OCI-M1 (cell line): ENCODE measurements at places on chromosomes 7 and 10.
A peak's percentile ranks its signal among the peaks of the same experiment; 100 is the strongest.

DNA sequence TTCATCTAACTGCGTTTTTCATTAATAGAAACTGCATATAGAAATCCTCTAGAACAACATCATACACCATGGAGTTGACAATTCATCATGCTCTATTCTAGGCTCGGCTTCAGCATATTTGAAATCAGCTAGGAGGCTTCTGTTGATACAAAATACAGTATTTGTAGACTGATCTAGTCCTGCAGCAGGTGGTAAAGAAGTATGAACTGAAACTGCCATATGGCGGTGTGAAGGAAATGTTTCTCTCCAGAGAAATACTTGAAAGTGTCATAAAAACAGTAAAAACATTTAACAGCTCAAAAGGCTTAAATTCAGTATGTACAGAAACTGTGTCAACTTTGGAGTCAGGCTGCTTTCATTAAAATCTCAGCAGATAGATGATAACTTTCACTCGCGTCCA is 32.0 kb upstream of the MYO3A start:
- no peak for DNase-seq

DNA sequence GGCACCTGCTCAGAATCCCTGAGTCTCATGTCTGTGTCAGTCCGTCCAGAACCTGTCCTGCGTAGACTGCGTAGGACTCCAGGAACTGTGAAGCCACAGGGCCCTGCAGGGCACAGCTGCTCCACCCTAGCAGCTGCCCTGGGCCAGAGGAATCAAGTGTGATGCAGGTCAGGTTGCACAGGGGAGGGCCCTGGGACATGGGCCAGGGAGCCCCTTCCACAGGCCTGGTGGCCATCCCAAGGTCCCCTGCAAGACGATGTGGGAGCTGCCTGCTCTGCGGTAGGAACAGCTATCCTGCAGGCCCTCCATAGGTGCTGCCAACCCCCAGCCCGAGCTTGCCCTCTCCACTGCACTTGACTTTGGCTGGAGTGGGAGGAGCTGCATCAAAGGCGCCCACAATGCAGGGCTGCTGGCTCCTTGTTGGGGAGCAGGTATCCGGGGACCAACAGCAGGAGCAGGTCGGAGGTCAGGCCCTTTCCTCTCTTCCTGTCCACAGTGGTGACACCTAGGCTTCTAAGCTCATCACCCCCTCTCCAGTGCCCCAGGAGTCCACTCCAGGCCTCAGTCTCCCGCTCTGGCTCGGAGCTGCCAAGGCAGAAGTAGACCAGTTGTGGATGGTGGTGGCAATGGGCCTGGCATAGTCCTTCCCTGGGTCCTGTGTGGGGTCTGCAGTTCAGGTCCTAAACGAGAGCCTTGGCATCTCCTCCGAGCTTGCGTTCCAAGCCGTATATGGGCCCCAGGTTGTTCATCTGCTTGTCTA is 149.1 kb downstream of the MAPK8 start:
- no peak for DNase-seq

DNA sequence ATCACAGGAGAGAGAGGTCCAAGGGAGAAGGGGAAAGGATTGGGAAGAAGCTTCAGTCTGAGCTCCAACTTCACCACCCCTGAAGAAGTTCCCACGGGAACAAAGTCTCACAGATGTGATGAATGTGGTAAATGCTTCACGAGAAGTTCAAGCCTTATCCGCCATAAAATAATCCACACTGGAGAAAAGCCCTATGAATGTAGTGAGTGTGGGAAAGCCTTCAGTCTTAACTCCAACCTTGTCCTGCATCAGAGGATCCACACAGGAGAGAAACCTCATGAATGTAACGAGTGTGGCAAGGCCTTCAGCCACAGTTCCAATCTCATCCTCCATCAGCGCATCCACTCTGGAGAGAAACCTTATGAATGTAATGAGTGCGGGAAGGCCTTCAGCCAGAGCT is 16.0 kb upstream of the ZSCAN21 start:
- DNase-seq: no peak

DNA sequence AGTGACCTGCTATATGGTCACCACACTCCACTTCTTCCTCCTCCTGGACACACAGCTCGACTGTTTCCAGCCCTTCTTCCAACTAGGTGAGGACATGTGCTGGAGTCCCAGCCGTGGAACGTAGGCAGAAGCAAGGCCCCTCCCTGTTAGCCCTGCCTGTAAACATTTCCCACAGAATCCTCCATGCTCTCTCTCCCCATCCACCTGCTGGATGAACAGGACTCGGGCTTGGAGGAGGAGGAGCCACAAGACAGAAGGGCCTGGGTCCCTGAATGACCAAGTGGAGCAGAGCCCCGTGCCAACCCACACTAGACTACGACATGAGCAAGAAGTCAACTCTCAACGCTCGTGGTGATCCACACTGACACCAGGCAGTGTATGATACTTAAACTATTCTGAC is 9.9 kb downstream of the CNPY1 start:
- DNase-seq: no peak

GRCh38 chr10:85490431-85490830 is 876.2 kb downstream of the GRID1 start:
- no peak for DNase-seq

DNA sequence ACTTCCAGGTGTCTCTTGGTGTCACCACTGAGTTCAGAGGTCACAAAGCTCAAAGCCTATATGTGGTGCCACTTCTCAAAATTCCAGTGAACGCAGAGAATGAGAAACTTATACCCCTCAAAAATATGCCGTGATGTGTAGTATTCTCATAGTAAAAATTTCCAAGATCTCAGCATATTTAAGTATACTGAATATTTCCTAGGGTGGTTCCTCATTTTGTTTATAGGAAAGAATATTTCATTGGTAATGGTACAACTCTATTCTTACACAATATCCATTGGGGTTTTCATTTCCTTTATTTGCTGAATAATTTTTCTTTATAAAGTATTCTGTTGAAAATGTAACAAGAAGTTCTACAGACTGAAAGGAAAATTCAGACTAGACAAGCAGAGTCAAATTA is 58.9 kb upstream of the ADO start:
- no peak for DNase-seq

DNA sequence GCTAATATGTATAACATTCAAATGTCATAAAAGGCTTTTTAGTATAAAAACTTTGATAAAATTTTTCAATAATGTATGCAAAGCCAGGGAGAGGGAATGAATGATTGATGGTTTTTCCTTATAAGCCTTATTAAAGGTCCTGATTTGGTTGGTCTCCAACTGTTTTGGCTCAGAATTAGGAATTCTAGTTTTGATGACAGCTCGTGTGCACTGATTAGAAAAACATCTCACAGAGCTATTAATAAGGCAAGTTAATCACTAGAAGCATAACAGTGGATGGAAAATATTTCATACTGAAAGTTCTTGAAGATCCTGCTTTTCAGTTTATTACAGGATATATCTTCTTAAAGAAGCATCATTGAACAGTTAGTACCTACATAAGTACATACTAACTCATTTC is 114.9 kb upstream of the NOBOX start:
- DNase-seq: no peak

- no peak for DNase-seq
Measured at GRCh38 chr10:9189448-9189847, 1135.0 kb downstream of the GATA3 start.

- DNase-seq: no peak
Measured at GRCh38 chr10:58637352-58637751, 124.7 kb downstream of the BICC1 start.

DNA sequence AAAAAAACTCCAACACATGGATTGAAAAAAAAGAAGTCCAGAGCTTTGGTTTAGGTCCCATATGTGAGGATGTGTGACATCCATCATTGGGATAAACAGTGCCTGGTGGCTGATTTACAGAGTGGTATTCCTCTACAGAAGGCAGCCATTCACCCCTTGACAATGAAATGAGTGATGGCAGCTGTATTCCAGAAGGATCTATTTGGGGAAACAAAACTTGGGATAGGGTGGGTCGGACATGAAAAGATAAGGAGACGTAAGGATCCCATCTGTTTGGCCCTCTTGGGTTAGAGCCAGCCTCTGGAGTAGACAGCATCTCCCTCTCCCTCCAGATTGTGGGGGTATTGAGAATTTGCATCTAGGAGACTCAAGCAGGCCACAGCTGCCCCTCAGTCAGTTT is 15.2 kb upstream of the CREB5 start:
- no peak for DNase-seq

GRCh38 chr10:131196176-131196885 is 115.2 kb downstream of the TCERG1L start:
- no peak for DNase-seq

GRCh38 chr7:113176836-113177235 is 58.5 kb upstream of the SMIM30 start:
- DNase-seq: no peak

GRCh38 chr10:1119501-1119900 is 63.3 kb downstream of the WDR37 start:
- DNase-seq: no peak

- no peak for DNase-seq
Measured at GRCh38 chr10:72292223-72292691, 18.5 kb downstream of the DDIT4 start.

DNA sequence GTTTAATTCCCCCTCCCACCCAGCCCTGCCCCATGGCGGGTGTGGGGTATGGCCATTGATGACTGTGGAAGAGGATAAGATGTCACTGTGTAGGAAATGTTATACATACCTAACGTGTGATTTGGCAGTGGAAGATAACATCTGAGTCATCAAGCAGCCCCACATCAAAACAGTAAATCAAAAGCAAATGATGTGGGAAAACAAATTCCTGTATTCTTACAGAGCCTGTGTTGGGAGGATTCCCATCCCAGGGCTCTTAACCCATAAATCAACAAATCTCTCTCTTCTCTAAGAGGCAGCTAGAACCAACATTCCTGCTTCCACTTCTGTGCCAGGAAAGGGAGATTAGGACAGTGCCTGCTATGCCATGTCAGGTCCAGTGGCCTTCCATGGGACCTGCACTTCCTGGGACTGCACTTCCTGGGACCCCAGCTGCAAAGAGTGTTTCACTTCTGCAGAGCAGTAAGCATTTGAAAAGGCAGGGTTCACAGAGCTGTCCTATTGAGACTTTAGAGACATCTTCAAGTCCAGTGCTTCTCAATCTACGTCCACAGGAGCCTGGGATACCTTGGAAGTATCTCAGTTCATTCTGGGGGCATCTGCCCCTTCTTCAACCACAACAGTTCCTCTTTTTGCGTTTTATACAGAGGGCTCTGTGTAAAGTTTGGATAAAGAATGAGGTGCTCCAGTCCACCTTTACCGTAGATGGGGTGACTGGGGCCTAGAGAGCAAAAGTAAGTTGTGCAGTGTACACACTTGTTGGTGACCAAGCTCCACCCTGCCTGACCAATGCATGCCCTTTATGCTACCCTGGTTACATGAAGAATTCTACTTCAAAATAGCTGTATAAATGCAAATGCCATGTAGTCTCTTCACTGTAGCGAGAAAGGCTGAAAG is 45.7 kb downstream of the ATXN7L1 start:
- no peak for DNase-seq

DNA sequence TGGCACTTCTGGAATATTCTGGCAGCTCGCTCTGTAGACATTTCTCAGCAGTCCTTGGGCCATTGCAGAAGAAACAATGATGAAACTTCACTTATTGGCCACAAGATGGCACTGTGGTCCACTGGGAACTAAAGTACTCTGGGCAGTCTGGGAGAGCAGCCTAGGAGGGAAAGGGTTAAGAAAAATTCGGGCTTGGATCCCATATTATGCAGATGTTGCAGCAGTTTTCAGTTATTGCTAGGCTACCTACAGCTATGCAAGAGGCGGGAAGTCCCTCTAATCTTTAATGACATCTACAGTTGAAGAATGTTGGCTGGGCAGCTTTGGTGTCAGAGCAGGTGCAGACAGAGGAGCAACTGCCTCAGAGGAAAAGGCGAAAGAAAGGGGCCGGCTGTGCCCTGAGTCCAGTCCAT is 201.7 kb upstream of the PRSS58 start:
- DNase-seq: peak; percentile 66

DNA sequence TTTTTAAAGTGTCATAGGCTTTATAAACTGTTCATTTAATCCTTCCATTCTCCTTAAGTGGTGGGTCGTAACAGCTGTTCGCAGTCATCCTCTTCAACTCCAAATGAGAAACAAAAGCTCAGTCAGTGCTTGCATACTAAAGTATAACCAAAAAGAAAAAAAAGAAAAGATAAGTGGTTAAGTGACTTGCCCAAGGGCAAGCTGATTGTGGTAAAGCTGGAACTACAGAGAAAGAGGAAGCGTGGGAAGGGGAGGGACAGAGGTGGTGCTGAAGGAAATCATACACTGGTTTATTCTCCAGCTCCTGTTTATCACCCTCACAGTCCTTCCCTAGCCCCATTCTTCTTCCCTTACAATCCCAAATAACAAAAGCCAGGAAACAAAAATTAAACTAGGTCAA is 29.6 kb downstream of the IDE start:
- DNase-seq: peak; percentile 94

- DNase-seq: no peak
Measured at GRCh38 chr10:129970465-129971364, 6.6 kb upstream of the EBF3 start.

DNA sequence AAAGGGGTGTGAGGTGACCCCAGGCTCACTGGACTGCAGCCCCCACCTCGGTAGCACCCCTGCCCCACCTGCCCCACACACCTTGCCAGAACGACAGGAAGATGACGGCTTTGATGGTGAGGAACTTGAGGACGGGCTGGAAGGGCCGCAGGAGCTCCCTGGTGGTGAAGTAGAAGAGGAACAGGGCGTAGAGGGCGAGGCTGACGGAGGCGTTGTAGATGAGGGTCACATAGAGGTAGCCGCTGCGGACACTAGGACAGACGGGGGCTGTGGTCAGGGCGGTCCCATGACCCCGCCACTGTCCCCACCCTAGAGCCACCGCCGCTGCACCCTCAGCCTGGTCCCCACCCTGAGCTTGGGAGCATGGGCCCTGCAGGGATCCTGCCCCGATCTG is 7.6 kb downstream of the TMEM184A start:
- peak; percentile 10 for DNase-seq

DNA sequence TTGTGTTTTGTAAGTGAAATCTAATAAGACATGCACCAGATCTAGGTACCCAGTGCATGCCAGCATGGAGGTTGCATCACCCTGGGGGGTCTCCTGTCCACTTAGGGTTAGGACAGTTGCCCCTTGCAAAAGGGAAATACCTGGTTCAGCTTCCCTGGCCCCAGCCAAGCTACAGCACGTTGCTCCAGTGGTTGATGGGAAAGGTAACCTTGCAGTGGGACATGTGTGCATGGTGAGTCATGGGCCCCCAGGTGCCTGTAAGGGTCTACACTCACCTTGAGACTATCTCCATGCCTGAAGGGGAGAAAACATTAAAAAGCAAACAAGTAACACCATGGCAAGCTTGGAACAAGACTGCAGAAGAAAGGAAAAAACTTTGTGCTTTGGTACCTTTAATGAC is 143.9 kb downstream of the LSM5 start:
- no peak for DNase-seq

DNA sequence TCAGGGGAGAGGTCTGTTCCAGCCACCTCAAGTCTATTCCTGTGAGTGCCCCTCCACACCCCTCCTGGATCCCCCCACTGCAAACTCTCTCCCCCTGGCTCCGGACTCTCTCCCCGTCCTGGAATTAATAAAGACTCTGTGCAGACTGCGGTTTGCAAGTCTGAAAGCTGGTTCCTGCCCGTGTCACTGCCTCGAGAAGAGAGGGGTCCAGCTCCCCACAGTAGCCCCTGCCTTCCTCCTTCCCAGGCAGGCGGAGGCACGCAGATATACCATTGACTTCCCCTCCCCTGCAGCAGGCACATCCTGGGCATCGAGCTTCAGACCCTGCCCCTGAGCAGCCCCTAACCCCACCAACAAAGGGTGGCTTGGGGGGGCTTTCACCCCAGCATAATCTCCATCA is 2.2 kb upstream of the ELN start:
- DNase-seq: no peak
